ENCODE measurements at places on chromosomes 5 and 9.

DNA sequence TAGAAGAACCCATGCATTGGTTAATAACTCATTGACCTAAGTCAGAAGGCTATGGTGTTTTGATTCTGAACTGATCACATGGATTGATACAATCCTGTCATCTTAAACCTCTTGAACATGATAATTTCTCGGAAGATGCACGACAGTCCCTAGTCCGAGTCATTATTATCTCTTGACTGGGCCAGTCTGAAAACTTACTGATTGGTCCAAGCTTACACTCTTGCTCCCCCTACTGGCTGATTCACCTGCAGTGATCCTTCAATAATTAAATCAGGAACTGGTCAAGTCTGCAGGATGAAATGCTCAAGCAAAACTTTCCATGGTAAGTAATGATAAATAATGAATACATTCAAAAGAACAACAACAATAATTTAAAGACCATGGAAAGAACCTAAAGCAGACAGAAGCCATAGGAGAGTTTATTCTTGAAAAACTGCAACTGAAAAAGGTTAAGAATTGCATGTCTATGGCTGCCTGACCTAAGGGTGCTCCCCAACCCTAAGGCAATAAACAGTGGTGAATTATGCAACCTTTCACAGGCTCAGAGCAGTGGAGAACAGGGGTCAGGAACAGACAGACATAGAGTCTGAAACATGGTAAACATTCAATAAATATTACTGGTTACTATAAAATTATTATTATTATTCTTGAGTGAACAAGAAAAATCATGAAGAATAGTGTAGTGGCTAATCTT is 79.3 kb downstream of the BRINP1 start:
- peak; percentile 1 for DNase-seq

- DNase-seq: peak; percentile 88
Observed at GRCh38 chr9:13942695-13943094, 371.2 kb downstream of the NFIB start.

GRCh38 chr9:98596486-98596885 is 112.2 kb downstream of the GABBR2 start:
- no peak for DNase-seq

DNA sequence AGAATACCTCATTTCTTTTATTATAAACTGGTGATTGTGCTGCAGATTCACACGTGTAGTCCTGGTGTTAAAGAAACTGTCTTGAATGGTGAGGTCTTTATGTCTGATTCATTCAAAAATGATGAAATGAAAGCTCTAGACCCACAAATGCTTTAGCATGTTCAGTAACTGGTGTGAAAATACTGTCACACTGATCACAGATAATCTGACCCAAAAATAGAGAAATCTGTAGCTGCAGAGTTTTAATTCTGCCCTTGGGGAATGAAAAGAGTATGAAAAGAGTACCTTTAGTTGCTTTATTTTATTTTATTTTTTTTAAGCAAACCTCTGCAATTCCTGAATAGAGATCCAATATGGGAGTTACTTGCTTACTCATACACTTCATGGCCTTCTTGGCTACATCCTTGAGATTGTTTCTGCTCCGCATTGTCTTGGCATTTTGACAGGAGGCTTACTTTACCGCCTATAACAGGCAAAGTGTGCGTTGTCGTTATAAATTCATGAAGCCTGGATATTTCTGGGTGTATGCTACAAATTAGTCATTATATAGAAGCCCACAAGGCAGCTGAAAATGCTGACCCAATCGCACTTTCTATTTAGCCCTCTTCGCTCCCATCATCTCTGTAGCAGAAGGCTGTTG is 2.7 kb downstream of the RGMB start:
- DNase-seq: peak; percentile 72

- DNase-seq: no peak
Observed at GRCh38 chr5:40441733-40442132, 238.0 kb upstream of the PTGER4 start.

DNA sequence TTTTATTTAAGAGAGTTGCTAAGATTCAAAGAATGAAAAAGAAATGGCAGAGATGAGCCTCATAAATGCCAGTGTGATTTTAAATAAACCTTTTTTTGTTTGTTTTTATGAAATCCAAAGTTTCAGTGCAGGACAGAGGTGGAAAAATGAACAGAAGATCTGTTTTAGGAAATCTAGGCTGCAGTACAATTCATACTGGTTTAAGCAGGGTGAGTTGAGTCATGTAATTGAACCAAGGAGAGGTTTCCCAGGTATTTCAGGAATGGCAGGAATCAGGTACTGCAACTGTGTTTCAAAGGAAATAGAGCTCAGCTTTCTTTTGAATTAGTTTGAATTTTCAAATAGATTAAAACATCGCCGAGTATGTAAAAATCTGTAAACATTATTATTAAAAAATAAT is 3.0 kb upstream of the ANKRD31 start:
- no peak for DNase-seq

- DNase-seq: no peak
Observed at GRCh38 chr5:22109315-22109714, 743.8 kb downstream of the CDH12 start.

GRCh38 chr5:102638912-102639652 is 116.0 kb upstream of the PAM start:
- no peak for DNase-seq

- no peak for DNase-seq
Observed at GRCh38 chr9:91186632-91187108, 175.0 kb downstream of the AUH start.
